ENCODE measurements at places on chromosomes 2 and 18. TPM values are rescaled to one million over a fixed set of nuclear protein-coding genes. Genes with fewer than 3 reads are reported as not detected.

MAP3K19 gene
- total RNA-seq, result 27.2 TPM

CNDP1 gene
- not detected for total RNA-seq

CD8B2 gene
- not detected for total RNA-seq

- no peaks in the 10 kb centered on the region for H3K4me1 ChIP-seq
- peak overlapping the region; percentile 12 for H3K4me3 ChIP-seq
- DNase-seq, result no peak
- H3K27me3 ChIP-seq, result no peaks in the 10 kb centered on the region
- no peaks in the 10 kb centered on the region for H3K36me3 ChIP-seq
Observed at GRCh38 chr18:3230401-3231334, 10.9 kb upstream of the MYOM1 start.

GRCh38 chr2:60745761-60746160, 10.3 kb upstream of the PAPOLG start:
- H3K27me3 ChIP-seq, result no peaks in the 10 kb centered on the region
- no peak overlapping the region for H3K27ac ChIP-seq
- no peak for DNase-seq
- H3K4me1 ChIP-seq, result no peaks in the 10 kb centered on the region

GRCh38 chr2:17184512-17184911, 333.7 kb downstream of the RAD51AP2 start:
- H3K4me1 ChIP-seq, result no peaks in the 10 kb centered on the region
- H3K4me3 ChIP-seq, result no peak overlapping the region
- no peak for DNase-seq
- H3K27ac ChIP-seq, result no peak overlapping the region
- no peaks in the 10 kb centered on the region for H3K36me3 ChIP-seq

GRCh38 chr18:62672600-62672999, 42.7 kb upstream of the PHLPP1 start:
- DNase-seq, result no peak
- H3K27me3 ChIP-seq, result no peaks in the 10 kb centered on the region
- no peak overlapping the region for H3K4me3 ChIP-seq
- no peak overlapping the region for H3K27ac ChIP-seq

GRCh38 chr2:223681125-223681524, 79.0 kb upstream of the SCG2 start:
- no peak overlapping the region for H3K27ac ChIP-seq
- no peaks in the 10 kb centered on the region for H3K36me3 ChIP-seq
- no peak overlapping the region for H3K4me3 ChIP-seq
- H3K27me3 ChIP-seq, result no peaks in the 10 kb centered on the region
- DNase-seq, result no peak
- no peaks in the 10 kb centered on the region for H3K4me1 ChIP-seq

- no peak overlapping the region for H3K4me3 ChIP-seq
- peaks cover 43% of the 10 kb centered on the region for H3K36me3 ChIP-seq
- no peak overlapping the region for H3K27ac ChIP-seq
- no peak for DNase-seq
Observed at GRCh38 chr2:106115250-106115649, 78.9 kb downstream of the UXS1 start.

DNA sequence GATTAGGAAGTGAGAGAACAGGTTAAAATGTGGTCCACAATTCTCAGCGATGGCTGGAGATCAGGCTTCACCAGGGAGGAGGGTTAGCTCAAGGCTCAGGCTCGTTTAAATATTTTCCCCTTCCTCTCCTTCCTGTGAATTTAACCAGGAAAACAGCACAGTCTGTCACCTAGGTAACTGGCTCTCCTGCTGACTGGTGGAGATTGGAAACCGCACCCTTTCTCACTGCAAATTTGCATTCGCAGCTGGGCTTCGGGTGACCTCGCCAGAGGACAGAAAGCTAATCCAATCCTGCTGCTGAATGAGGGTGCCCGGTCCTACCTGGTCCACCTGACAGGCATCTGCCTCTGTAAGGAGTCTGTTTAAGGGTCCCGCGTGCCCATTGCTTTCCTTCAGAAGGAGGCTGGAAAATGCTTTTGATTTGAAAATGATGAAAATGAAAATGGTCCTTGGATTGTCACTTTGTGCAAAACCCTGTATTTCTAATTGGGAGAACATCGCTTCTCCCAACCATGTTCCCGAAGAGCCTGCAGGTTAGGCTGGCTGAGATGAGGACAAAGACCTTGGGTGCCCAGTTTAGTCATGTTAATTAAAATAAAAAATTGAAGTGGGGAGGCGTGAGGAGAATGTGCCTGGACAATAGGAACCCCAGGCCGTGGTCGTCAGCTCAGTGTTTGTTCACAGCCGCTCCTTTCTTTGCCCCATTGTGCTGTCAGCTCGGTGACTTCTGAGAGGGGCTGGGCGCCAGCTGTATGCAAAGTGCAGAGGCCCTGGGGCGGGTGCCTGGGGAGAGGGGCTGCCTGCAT, 43.4 kb upstream of the MTCL1 start:
- no peak overlapping the region for H3K27ac ChIP-seq
- H3K4me1 ChIP-seq, result no peaks in the 10 kb centered on the region
- peak; percentile 62 for DNase-seq
- H3K36me3 ChIP-seq, result no peaks in the 10 kb centered on the region

DNA sequence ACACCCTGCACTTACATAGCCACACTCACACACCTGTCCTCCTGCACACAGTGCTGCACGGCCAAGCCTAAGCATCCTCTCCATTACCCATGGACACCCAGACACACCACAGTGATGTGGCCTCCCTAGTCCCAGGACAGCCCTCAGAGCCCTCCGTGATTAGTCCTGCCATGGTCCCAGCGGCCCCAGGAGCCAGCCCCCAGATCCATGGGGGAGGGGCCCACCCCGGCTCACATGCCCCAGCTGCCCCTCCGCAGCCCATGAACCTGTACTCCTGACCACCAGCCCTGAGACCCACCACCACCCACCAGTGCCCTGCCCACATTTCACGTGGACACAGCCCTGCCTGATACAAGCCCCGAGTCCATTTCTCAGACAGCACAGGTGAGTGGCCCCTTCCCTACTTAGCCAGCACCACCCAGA, 8.1 kb upstream of the DUSP2 start:
- no peaks in the 10 kb centered on the region for H3K27me3 ChIP-seq
- H3K27ac ChIP-seq, result no peak overlapping the region
- no peaks in the 10 kb centered on the region for H3K36me3 ChIP-seq
- no peak overlapping the region for H3K4me3 ChIP-seq
- H3K4me1 ChIP-seq, result peaks cover 8% of the 10 kb centered on the region

DNA sequence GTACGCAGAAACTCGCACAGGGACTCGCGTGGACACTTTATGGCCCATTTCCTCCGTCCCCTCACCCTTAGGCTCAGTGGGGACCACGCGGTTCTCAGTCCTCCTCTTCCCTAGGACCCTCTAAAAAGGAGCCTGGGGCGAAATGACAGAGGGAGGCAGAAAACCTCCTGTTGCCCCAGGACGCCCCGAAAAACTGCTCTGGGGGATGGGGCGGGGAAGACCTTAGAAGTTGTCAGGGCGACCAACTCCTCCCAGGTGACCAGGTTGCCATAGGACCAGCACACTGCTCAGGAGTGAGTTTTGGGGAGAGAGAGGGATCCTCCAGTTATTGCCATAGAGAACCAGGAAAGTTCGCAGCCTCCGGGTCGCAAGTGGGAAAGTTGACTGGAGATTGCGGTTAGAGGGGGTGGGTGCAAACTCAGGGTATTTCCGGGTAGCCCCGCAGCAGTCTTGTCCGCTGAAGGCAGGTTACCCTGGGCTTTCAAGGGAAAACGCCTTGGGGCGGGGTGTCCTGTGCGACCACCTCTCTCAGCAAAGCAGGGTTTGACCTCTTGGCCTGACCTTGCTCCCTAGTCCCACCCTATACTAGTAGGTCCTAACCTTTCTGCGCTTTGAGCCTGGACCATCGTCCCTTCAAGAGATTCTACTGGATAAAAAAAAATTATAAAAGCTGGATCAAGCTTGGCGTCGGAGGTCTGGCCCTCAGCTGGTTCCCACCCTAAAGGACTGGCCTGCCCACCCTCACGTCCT, 7.8 kb upstream of the PAX3 start:
- no peak for DNase-seq
- no peaks in the 10 kb centered on the region for H3K36me3 ChIP-seq
- H3K27ac ChIP-seq, result no peak overlapping the region

DNA sequence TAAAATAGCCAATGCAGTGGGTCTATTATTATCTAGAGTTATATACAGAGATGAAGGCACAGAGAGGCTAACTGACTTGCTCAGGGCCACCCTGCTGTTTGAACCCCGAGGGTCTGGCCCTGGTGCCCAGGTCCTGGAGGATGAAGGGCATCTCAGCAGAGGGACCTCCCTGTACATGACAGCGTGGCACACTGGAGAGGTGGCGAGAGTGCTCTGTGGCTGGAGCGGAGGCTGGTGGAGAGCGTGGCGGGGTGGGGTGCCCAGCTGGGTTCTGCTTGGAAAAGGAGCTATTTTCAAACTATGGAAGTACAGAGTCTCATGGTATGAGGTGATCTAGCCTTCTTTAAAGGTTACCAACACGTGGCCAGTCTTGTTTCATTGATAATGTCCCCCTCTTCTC, 35.8 kb downstream of the GREB1 start:
- no peaks in the 10 kb centered on the region for H3K27me3 ChIP-seq
- H3K36me3 ChIP-seq, result no peaks in the 10 kb centered on the region
- H3K4me1 ChIP-seq, result no peaks in the 10 kb centered on the region
- H3K27ac ChIP-seq, result no peak overlapping the region
- no peak for DNase-seq
- H3K4me3 ChIP-seq, result no peak overlapping the region

- peak overlapping the region; percentile 54 for H3K27ac ChIP-seq
- no peak for DNase-seq
- H3K36me3 ChIP-seq, result no peaks in the 10 kb centered on the region
- H3K4me3 ChIP-seq, result no peak overlapping the region
Observed at GRCh38 chr2:222714361-222715241, 43.1 kb downstream of the MOGAT1 start.

GRCh38 chr2:234291765-234292204, 205.1 kb downstream of the ARL4C start:
- H3K36me3 ChIP-seq, result no peaks in the 10 kb centered on the region
- peaks cover 21% of the 10 kb centered on the region for H3K4me1 ChIP-seq
- peak overlapping the region; percentile 71 for H3K27ac ChIP-seq
- H3K4me3 ChIP-seq, result no peak overlapping the region

DNA sequence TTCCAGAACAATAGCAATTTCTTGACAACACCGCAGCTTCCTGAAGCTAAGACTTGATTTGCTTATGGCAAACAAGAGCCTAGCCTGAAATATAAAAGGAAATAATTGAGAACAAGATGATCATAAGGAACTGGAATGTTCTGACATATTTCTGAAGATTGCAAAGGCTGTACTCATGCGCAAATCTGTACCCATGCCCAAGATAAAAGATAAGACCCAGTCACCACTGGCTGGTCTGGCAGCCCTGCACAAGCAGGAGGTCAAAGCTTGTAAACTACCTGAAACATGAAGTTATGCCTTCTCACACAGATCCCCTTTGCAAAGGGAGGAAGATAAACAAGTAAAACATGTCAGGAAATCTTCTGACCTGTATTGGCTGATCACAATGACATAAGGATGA, 160.8 kb upstream of the GYPC start:
- no peak overlapping the region for H3K4me3 ChIP-seq
- DNase-seq, result no peak
- no peaks in the 10 kb centered on the region for H3K27me3 ChIP-seq
- H3K4me1 ChIP-seq, result no peaks in the 10 kb centered on the region
- H3K27ac ChIP-seq, result no peak overlapping the region

DNA sequence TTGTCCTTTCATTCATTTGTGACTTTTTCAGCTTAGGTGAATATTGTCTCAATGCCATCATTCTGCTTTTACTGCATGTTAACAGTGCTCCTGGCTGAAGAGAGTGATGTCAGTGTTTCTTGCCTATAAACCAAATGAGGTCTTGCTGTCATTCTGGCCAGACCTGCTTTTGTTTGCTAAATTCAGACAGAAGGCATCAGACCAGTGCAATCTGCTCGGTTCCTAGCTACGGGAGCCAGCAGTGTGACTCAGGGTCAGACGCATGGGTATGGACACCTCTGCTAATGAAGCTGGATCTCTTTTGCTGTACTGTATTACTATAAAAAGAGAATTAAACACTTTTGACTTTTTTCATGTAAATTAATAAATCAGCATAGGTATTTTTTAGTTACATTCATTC, 178.9 kb downstream of the TMEM182 start:
- H3K36me3 ChIP-seq, result no peaks in the 10 kb centered on the region
- no peaks in the 10 kb centered on the region for H3K27me3 ChIP-seq
- no peak overlapping the region for H3K4me3 ChIP-seq

- H3K4me1 ChIP-seq, result no peaks in the 10 kb centered on the region
- no peak overlapping the region for H3K27ac ChIP-seq
- no peaks in the 10 kb centered on the region for H3K27me3 ChIP-seq
- no peak for DNase-seq
Observed at GRCh38 chr2:124996406-124996805, 971.3 kb downstream of the CNTNAP5 start.
